ENCODE measurements at places on chromosomes 5 and 9.

GRCh38 chr5:112958093-112959088 is 18.2 kb upstream of the DCP2 start:
- DNase-seq: peak; percentile 97

- peak; percentile 59 for DNase-seq
Measured at GRCh38 chr5:30502277-30502676, 691.2 kb upstream of the CDH6 start.

DNA sequence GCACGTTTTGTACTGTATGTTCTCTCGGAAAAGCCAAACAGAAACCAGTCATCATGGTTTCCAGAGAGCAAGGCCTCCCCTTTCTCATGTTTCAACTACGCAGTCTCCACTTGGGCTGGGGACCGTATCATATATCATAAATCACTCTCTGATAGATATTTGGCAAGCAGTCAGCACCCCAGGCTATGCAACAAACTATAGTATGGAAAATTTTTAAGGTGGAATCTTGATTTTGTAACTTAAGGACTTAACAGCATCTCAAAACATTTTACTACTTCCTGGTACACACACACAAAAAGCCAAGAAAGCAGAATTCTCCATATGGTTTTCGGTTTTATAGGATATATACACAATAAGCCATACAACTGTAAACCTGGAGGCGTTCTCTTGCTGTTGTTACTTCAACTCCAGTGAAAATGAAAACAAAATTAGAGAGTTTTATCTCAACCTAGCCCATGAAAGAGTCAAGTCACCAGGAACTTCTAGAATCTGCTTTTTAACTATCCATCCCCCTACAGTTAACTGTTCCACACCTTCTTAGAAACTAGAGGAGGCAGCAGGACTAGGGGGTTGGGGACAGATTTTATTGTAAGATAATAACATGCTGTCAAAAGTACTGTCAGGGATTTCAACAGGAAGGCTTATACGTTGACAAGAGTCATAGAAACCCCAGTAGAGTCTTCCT is 283.4 kb downstream of the NFIB start:
- peak; percentile 74 for DNase-seq

- DNase-seq: no peak
Measured at GRCh38 chr5:35032356-35032755, 15.4 kb downstream of the AGXT2 start.

DNA sequence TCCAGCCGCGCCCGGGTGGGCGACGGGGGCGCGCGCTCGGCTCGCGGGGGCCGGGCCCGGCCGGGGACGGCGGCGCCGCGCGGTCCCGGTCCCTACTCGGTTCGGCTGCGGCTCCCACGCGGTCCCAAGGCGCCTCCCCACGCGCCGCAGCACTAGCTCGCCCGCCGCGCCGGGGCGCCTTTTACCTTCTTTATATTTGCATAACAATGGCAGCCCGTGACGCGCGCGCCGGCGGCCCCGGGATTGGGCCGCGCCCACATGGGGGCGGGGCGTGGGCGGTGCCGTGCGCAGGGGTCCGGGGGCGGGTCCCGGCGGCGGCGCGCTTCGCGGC is at the start of gene NRARP:
Gene NRARP (minus strand): TSS at position 154 of the 331 bp plus-strand sequence. CDS start 343 bp downstream, outside the sequence.
- DNase-seq: peak; percentile 67

- DNase-seq: no peak
Measured at GRCh38 chr9:76644171-76644570, 120.1 kb upstream of the PCA3 start.

DNA sequence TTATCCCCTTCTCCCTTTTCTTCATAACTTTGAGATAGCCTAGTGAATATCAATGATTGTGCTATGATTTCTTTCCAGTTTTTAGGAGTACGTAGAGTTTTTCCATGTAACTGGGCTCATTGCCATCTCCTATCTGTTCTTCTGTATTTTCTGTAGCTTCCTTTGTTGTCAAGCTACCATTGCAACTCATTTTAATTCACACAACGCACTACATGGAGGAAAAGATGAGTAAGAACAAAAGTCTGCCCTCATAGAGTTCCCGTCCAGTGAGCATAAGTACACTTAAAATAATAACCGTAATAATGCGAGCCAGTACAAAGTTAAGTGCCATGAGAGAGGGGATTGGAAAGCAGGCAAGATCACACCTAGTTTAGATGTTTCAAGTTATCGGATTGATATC is 177.7 kb downstream of the PAM start:
- DNase-seq: no peak

- no peak for DNase-seq
Measured at GRCh38 chr5:95770830-95771708, 39.9 kb downstream of the RHOBTB3 start.

- no peak for DNase-seq
Measured at GRCh38 chr5:169889572-169889971, 90.7 kb downstream of the INSYN2B start.

DNA sequence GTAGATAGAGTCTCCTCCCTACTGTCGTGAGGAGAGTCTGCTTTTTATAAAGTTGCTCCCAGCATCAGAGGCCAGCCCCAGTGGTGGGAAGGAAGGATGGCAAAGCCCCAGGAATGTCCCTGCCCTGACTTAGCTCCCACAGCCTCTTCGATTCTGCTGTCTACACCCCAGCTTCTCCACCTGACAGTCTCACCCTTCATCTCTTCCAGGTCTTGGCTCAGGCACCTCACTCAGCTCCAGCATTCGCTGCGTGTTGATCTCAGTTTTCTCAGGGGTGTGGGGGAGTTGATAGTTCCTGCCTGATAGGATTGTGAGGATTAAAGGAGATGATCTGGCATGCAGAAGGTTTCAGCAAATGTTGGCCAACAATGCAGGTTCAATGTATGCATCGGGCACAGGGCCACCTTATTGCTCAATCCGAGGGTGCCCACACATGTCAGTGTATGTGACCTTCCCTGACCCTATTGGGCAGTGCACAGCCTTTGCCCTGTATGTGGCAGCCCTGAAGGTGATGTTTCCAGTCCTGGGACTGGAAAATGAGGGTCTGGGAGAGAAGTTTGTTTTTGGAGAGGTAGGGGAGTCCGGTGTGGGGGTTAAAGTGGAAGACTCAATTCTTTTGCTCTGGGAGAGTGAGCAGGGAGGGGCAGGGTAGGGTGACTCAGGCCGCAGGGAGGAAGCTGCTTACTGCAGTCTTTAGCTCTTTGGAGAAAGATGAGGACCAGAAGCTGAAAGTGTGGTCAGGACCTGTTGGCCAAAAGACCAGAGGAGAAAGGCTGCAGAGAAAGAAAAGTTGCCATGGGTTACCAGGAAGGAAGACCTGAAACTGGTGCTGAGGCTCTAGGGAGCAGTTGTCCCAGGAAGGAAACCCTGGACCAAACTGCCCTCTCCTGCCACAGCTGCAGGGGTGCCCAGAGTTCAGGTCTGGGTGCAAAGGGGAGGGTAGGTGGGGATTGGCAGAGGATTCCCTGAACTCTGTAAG is 153.2 kb downstream of the MACROH2A1 start:
- DNase-seq: peak; percentile 47

DNA sequence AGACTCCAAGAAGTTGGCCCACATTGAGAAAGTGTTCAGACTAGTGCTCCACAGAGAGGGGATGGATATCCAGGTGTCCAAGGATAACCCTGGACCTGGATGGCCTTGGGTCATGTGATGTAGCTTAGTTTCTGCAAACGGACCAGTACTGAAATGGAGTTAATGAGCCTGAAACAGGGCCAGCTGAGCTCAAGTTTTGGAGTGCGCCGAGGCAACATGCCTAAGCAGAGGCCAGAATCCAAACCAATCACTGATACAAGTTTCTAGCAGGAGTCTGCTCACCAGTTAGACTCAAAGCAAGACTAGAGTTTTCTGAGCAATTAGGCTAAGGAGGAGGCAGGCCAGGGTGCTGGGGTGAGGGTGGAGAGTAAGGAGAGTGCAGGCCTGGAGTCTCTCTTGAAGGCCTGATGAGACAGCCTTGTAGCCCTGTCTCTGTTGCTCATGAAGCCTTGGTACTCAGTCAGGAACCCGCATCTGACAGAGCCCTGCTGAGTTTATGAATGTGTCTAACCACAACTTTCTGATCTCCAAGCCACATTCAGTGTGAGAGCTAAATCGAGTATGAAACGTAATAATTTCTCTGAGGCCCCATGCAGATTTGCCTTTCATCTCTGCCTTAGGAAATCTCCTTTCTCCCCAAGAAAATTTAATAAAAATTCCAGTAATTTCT is 68.9 kb upstream of the EQTN start:
- DNase-seq: peak; percentile 82

GRCh38 chr5:132664696-132665209 is 6.8 kb downstream of the IL13 start:
- no peak for DNase-seq

DNA sequence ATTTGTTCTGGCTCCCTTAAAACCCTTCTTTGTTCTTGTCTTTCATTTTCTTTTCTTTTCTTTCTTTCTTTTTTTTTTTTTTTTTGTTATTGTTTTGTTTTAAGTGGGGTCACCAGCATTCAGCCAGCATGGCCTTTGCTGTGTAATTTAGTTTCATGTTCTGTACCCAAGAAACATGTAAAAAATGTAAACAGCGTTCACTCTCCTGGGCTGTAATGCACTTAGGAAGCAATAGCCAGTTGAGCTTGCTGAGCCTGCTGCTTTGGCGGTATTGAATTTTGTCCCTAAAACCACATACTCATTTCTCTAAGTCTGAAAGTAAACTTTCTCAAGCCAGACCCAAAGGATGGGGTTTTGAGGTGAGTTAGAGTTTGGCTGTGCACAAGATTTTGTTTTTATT is 158.6 kb downstream of the PAPPA start:
- DNase-seq: no peak

DNA sequence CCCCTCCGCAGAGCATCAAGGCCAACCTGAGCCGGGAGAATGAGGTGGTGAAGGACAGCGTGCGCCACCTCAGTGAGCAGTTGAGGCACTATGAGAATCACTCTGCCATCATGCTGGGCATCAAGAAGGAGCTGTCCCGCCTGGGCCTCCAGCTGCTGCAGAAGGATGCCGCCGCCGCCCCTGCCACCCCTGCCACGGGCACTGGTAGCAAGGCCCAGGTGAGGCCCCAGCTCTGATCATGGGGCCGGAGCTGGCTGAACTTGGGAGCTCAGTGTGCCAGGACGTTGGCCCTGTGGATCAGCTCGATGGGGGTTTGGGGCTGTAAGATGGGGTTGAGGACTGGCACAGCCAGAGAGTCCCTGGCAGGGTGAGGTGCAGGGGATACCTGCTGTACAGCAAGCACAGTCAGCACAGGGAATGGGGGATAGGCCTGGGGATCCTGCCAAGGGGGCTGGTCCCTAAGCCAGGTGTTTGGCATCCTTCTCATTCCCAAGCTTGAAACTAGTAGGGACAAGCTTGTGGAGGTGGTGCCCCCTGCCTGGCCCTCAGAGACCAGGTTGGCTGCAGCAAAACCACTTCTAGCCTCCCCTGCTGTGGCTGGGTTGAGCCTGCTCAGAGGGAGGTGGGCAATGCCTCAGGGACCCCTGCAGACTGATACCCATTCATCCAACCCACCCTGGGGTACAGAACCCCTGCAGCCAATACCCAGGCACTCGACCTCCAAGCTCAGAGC is 22.5 kb downstream of the OLFML2A start:
- no peak for DNase-seq

GRCh38 chr5:134561871-134562296 is 36.4 kb downstream of the JADE2 start:
- peak; percentile 56 for DNase-seq

Measured in brain microvascular endothelial cell (primary cell).